ENCODE measurements at places on chromosomes 4 and X. TPM values are rescaled to one million over a fixed set of nuclear protein-coding genes. Genes with fewer than 3 reads are reported as not detected.

- H3K27ac ChIP-seq: no peak overlapping the region
- no peak for DNase-seq
- no peaks in the 10 kb centered on the region for H3K4me1 ChIP-seq
- H3K4me3 ChIP-seq: no peak overlapping the region
Observed at GRCh38 chr4:25658357-25658771, 2.7 kb downstream of the SLC34A2 start.

- no peaks in the 10 kb centered on the region for H3K36me3 ChIP-seq
- H3K4me1 ChIP-seq: no peaks in the 10 kb centered on the region
- no peak overlapping the region for H3K27ac ChIP-seq
- H3K27me3 ChIP-seq: no peaks in the 10 kb centered on the region
- H3K4me3 ChIP-seq: no peak overlapping the region
Observed at GRCh38 chr4:38411092-38411491, 252.9 kb upstream of the KLF3 start.

- H3K36me3 ChIP-seq: no peaks in the 10 kb centered on the region
- no peaks in the 10 kb centered on the region for H3K27me3 ChIP-seq
- no peak for DNase-seq
Observed at GRCh38 chr4:175986-176385, 51.7 kb downstream of the ZNF718 start.

- H3K4me1 ChIP-seq: peaks cover 9% of the 10 kb centered on the region
- H3K36me3 ChIP-seq: no peaks in the 10 kb centered on the region
- no peak for DNase-seq
Observed at GRCh38 chr4:146638333-146638785, 334 bp upstream of the POU4F2 start.

GRCh38 chr4:26937139-26937538 lies 76.5 kb downstream of the STIM2 start:
- peaks cover 9% of the 10 kb centered on the region for H3K4me1 ChIP-seq
- H3K27ac ChIP-seq: peak overlapping the region; percentile 11
- no peaks in the 10 kb centered on the region for H3K27me3 ChIP-seq
- H3K36me3 ChIP-seq: no peaks in the 10 kb centered on the region
- H3K4me3 ChIP-seq: no peak overlapping the region
- DNase-seq: no peak

DNA sequence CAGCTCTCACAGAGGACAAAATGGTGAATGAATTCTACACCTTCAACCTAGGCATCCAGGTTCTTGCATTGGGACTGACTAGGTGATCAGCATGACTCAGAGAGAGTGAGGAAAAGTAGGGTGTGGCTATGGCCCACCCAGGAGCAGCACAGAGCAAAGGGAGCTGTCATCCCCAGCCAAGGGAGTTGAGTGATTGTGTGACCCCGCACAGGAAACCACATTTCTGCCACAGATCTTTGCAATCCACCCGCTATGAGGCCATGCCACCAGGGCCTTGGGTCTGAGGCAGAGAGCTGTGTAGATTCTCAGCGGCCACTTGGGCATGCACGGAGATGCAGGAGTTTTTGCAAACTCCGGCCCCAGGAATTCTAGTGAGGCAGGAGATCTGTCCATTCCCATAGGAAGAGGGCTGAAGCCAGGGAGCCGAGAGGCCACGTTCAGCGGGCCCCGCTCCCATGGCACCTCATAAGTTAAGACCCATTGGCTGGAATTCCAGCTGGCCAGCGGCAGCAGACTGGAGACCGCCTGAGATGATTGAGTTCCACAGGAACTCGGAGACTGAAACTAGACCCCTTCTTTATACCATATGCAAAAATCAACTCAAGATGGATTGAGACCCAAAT lies 75.9 kb downstream of the NAA11 start:
- no peaks in the 10 kb centered on the region for H3K36me3 ChIP-seq
- H3K27me3 ChIP-seq: no peaks in the 10 kb centered on the region
- no peak overlapping the region for H3K27ac ChIP-seq
- H3K4me3 ChIP-seq: no peak overlapping the region
- no peak for DNase-seq

DNA sequence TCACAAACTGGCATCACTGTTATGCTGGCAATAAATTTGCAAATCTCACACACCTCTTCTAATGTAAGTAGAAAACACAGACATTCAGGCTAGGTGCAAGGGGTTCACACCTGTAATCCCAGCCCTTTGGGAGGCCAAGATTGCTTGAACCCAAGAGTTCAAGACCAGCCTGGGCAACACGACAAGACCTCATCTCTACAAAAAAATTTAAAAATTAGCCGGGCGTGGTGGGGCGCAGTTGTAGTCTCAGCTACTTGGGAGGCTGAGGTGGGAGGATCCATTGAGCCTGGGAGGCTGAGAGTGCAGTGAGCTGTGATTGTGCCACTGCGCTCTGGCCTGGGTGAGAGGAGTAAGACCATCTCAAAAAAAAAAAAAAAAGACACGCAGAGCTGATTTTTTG lies 83.1 kb upstream of the ENPP6 start:
- no peaks in the 10 kb centered on the region for H3K36me3 ChIP-seq
- no peaks in the 10 kb centered on the region for H3K27me3 ChIP-seq
- no peak for DNase-seq
- no peaks in the 10 kb centered on the region for H3K4me1 ChIP-seq

- H3K4me1 ChIP-seq: no peaks in the 10 kb centered on the region
- no peak overlapping the region for H3K4me3 ChIP-seq
- no peaks in the 10 kb centered on the region for H3K27me3 ChIP-seq
- H3K27ac ChIP-seq: no peak overlapping the region
- DNase-seq: no peak
- no peaks in the 10 kb centered on the region for H3K36me3 ChIP-seq
Observed at GRCh38 chr4:47010912-47011446, 17.6 kb upstream of the GABRA4 start.

Gene PNMA6E
- 3.1 TPM for total RNA-seq

Gene IL21
- total RNA-seq: not detected

Gene ABLIM2
- total RNA-seq: 3.9 TPM

Gene NCAPG
- total RNA-seq: 1.9 TPM

Gene TSPAN5
- 34.0 TPM for total RNA-seq

Data from ovary (tissue), 10 donors.